ENCODE measurements at places on chromosomes 7 and 10.

GRCh38 chr7:645606-646005, 80.9 kb upstream of the DNAAF5 start:
- no peak for DNase-seq

- DNase-seq, result peak; percentile 19
These were observed 1.4 kb downstream of the HECW1 start for GRCh38 chr7:43113622-43114457.

GRCh38 chr10:80158598-80159127, 26.1 kb downstream of the PLAC9 start:
- peak; percentile 88 for DNase-seq

- no peak for DNase-seq
These were observed 8.3 kb upstream of the KAZALD1 start for GRCh38 chr10:101053516-101053915.

- DNase-seq, result no peak
These were observed 891.0 kb upstream of the SORCS1 start for GRCh38 chr10:108055506-108055905.

DNA sequence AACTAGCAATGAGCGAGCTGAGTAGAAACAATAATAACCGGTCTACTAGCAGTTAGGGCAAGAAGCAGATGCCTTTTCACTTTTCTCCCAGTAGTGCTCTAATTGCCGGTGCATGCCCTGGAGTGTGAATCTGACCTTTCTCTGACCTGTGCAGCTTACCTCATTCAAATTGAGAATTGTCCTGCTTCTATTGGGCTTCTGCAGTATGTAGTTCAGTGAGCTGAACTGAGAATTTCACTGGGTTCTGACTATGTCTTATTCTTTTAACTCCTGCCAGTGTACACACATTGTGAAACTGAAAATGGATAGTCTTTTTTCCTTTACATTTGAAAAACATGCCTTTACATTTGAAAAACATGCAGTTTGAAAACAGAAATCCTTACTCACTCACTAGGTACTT, 157.9 kb upstream of the GRM3 start:
- no peak for DNase-seq

- no peak for DNase-seq
These were observed 28.7 kb downstream of the FRMD4A start for GRCh38 chr10:14302035-14302434.

- DNase-seq, result no peak
These were observed 287.2 kb downstream of the GFRA1 start for GRCh38 chr10:115985786-115986185.

DNA sequence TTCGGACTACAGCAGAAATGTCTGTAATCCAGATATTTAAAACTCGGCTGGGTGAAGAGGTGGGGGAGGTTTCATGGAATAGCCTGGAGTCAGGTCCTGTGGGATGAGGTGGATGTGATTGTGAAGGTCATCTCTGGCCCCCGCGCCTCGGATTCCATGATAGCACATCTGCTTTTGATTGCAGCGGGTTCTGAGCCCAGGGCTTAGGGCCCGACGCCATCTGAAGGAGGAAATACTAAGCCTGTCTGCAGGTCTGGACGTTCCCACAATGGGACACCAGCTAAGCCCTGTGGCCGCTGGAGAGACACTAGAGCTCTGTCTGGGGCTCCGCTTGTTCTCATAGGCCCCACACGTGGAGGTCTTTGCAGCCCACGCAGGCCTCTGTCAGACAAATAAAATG, 328.7 kb downstream of the CXCL12 start:
- DNase-seq, result no peak

DNA sequence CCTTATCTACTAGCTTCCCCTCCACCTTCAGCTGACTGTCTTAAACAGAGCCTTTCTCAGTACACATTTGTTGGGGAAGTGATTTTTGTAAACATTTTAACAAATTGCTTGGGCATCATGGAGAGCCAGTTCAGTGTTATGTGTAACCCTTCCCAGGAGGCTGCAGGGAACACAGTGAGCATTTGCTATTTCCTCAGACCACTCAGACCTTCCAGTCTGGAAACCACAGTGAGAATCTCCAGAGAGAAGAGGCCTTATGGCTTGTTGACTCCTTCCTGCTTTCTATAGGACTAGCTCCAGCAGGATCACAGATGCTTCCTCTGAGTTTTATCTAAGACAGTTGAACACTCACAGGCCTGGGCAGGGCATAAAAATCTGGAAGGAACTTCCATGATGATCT, 409.8 kb upstream of the NPVF start:
- DNase-seq, result no peak

- DNase-seq, result no peak
These were observed 50.9 kb downstream of the ADARB2 start for GRCh38 chr10:1686491-1686749.

DNA sequence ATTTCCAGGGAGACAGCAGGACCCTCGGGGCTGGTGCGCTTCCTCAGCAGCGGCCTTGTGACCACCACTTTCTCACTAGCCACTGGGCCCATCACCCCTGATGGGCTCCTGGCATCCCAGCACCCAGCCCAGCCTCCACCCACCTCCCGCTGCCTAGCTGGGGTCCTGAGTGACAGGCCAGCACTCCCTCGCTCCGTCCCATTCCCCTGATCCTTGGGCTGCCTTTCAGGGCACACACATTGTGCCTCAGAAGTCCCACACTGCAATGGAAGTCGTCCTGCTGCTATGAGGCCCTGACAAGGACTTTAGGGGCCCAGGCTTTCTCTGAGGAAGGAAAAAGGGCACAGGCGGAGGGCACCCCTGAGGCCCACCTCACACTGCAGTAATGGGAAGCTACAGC, 12.4 kb downstream of the CAMK2B start:
- no peak for DNase-seq

- no peak for DNase-seq
These were observed 55.2 kb upstream of the RAB18 start for GRCh38 chr10:27448921-27449320.

DNA sequence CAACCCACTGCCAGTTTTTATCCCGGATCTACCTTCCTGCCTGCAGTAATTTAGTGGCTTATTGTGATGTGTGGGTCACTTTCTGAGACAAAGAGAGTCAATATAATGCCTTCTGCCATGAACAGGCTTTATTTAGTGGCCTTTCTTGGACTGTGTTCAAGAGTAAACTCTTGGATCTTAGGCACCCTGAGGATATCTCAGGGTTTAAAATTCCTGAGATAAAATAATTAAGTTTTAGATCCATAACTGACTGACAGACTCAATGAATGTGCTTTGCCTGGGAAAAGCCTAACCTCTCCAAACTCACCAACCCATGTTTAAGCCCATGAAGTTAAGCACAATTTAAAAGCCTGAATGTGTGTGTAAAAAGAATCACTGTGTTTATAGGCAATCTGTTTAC, 564.3 kb downstream of the LRMDA start:
- DNase-seq, result no peak

DNA sequence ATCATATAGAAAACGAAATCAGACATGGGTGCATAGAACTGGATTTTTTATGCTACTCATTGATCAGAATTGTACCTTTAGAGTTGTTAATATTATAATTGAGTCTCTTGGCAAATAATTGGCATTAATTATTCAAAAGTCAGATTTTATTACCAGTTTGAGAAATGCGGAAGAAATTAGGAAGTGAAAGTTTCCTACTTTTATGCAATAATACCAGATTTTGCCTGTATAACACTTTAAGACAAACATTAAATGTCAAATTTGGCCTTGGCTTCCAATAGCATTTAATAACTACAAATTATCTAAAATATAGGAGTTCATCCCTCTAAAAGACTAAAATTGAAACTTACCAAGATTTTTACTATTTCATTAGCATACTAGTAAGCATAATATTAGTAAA, 6.8 kb upstream of the TFEC start:
- no peak for DNase-seq

GRCh38 chr7:721619-722248, 4.8 kb upstream of the DNAAF5 start:
- DNase-seq, result no peak

DNA sequence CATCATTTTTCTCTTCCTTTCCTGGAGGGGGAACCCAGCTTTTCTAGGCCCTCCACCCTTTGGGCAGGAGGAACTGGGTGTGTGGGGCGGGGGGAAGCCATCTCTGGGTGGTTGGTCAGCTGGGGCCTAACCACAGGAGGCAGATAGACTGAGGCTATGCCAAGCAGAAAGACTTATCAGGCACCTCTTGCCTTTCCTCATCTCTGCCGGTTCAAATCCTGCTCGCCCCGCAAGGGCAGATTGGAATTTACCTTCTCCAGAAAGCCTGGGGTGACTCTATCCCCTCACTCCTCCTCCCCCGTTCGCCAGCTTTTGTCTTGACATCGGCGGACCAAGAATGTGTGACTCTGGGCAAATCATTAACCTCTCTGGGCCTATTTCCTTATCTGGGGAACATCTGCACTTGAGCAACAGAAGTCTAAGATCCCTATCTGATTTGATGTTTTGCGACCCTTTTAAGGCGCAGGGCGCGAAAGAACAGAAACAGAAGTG, 584 bp upstream of the GARS1 start:
- peak; percentile 23 for DNase-seq

GRCh38 chr10:131206111-131206995, 105.2 kb downstream of the TCERG1L start:
- no peak for DNase-seq

DNA sequence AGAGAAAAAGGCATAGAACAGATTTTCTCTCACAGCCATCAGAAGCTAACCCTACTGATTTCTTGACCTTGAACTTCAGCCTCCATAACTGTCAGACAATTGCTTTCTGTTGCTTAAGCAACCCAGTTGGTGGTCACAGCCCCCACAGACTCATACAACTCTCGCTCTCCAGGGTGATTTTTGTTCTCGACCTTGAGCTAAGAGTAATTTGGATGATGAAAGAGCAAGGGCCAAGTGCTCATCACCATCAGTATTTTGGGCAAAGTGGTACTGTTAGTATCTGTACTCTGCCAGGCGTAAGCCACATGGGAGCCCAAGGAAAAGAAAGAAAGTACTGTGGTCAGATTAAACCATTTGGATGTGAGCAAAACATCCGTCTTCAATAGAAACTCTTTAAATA, 81.9 kb downstream of the AOAH start:
- no peak for DNase-seq

- no peak for DNase-seq
These were observed 53.8 kb downstream of the TFAM start for GRCh38 chr10:58438986-58439385.

DNA sequence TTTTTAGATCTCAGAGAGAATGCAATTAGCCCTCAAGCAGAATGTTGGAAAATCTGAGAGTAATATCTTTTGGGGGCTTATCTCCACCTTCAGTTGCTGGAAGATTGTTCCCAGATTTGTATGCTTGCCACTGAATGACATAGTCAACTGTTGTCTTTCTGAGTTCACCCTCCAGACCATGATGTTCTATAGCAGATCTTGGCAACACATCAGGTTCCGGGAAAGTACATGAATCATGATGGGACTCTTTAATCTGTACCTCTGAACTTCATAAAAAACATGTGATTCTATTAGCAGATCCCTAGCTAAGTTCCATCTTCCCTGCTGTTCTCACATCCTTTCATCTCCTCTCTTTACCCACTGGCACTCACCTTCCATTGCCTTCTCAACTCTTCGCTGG, 68.9 kb downstream of the PLCE1 start:
- DNase-seq, result no peak

DNA sequence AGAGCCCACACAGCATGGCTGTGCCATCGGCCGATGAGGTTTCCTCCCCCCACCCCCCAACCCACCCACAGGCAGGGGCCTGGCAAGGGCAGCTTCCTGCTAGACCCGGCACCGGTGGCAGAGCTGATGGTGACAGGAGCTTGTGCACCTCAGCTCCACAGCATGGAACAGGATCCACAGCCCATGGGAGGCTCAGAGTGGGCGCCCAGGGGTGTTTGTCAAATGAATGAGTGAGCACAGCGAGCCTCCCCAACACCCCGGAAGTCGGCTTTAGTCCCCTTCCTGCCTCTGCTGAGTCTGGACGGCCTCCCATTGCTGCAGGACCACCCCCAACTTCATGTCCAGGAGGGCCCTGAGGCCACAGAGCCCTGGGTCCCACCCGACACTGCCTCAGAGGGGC, 68.9 kb downstream of the PDGFA start:
- DNase-seq, result no peak

- peak; percentile 81 for DNase-seq
These were observed 876 bp downstream of the DNAH11 start for GRCh38 chr7:21543528-21544302.

DNA sequence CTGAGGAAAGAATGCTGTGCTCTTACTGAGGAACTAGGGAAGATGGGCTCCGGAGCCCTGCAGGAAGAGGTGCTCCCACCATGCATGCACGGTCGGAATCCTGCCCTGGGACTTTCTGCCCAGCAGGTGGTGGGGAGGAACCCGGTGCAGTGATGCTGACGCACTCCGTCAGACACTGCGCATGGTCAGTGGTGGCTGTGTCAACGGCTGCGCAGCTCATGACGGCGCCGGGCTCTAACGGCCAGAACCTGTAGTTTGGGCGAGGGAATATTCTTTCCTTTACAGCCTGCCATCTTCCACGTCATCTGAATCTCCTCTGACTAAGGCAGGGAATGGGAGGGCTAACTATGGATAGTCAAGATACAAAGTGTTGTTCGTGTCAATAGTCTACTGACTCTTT, 189.2 kb upstream of the MGMT start:
- DNase-seq, result no peak

GRCh38 chr7:130723784-130724183, 10.2 kb downstream of the KLF14 start:
- no peak for DNase-seq

GRCh38 chr7:142607351-142607750, 141.9 kb upstream of the PRSS1 start:
- no peak for DNase-seq

DNA sequence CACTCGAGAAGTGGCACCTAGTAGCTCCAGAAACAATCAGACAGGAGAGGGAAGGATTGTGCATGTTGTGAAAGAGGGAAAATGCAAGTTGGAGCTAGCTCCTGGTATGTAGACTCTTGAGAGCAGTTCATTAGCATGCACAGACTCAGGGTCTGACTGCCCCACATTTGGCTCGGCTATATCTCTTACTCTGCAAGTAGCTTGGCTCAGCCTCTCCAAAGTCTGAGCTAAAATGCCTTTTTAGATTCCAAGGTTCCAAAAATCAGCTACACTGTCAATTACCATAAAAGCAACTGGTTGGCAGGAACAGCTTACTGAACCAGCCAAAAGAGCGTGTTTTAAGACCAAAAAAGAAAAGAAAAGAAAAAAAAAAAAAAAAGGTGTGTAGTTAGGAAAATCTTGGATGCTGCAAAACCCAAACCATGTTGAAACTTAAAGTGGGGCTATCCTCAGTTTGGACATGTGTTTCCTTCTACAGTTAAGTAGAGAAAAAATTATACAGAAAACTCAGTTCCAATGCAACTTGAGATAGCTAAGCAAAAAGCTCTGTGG, 65.5 kb downstream of the MKX start:
- DNase-seq, result no peak

GRCh38 chr7:156466955-156467625, 173.5 kb upstream of the RNF32 start:
- no peak for DNase-seq

Measured in NCI-H345 (cell line).